Lower leg skin (tissue), 4 donors: ENCODE measurements at places on chromosomes 4 and X. TPM values are rescaled to one million over a fixed set of nuclear protein-coding genes. Genes with fewer than 3 reads are reported as not detected.

Gene STAP1
- not detected for total RNA-seq

Gene PNMA6A
- total RNA-seq = 0.08 TPM

Gene SSX3
- not detected for total RNA-seq

Gene TENM3
- total RNA-seq = 0.69 TPM

Gene ARL9
- 0.76 TPM for total RNA-seq

Gene ITIH6
- total RNA-seq = 0.06 TPM

Gene GAGE12E
- not detected for total RNA-seq

Gene ZGRF1
- 2.7 TPM for total RNA-seq

GRCh38 chrX:40298572-40299479 lies 201.1 kb upstream of the BCOR start:
- DNase-seq = no peak

- peak; percentile 69 for DNase-seq
Observed at GRCh38 chrX:13432414-13433297, 112.8 kb upstream of the ATXN3L start.

DNA sequence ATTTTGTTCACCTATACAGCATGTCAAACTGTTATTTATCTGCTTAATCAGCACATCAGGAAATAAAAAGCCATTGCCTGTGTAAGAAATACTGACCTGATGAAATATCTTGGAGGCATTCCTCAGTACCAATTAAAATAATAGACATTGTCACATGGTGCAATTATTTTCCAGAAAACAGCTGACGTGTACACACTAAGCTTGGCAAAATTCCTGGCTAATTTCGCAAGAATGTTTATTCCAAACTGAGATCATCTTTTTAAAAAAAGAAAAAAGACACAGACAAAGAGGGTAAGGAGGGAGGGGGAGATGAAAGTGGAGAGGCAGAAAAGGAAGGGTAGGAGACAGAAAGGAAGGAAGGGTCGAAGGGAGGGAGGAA lies 61.9 kb upstream of the NFKB1 start:
- DNase-seq = peak; percentile 61

DNA sequence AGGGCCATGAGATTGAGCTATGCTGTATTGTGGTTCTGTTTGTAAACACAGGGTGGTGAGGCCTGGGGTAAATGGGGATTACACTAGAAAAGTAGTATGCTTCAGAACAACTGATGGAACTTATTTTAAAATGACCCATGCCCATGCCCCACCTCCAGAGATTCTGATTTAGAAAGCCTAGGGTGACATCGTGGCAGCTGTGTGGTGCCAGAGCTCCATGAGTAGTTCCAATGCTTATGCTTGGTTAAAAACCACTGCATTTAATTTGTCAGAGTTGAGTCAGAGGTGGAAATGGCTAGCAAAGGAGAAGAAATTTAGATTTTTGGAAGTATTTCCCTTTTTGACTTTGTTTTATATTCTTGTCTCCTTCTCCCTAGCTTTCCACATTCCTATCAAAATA lies 63.4 kb upstream of the PDE5A start:
- DNase-seq = no peak

DNA sequence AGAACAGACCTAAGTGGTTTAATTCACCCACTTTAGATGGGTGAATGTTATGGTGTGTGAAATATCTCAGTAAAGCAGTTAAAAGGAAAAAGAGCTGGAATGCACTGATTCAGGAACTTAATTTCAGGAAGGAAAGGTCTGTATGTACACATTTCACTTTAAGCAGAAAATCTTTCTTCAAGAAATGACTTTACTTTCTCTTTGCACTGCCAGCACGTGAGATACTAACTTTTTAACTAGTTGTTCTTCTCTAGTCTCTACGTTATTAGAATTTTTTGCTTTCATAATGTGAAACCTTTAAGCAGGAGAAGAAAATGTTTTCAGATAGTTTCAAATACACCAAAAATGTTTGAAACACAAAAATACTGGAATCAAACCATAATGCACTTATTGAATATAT lies 18.8 kb downstream of the C4orf46 start:
- no peak for DNase-seq

DNA sequence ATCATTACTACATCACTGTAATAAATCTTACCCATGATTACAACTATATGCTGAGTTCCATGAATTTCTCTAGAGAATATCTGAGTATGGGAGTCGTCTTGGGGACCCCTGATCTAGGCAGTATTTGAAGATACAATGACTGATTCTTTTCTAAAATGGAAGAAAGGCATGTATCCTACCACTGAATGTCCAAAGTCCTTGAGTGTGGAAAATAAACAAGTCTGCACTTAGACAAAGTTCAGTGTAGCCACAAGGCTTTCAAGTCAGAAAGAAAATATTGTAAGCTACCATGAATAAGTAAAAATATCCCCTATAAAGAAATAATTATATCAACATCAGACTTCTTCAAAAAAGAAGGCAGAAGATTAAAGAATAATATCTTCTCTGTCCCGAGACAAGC lies 42.4 kb downstream of the ZNF674 start:
- DNase-seq = no peak

GRCh38 chrX:9940421-9940820 lies 26.7 kb upstream of the CLDN34 start:
- DNase-seq = no peak

GRCh38 chrX:20313899-20314298 lies 47.2 kb upstream of the RPS6KA3 start:
- DNase-seq = no peak

DNA sequence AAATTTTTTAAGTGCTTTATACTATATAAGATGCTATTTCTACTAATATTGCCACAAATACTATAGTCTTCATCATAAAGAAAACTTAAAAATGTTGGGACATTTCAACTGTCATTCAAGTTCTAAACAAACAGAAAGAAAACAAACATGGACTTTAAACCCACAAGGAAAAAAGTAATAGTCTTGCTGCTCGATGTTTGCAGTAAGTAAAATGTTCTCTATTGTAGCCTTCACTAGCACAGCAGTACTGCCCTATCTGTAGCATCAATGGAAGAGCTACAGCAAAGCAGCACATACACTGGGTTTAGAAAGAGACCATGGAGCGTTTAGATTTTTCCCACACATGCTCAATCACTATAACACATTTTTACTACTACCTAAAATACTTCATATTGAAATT lies 146.8 kb downstream of the KLHL13 start:
- DNase-seq = no peak

DNA sequence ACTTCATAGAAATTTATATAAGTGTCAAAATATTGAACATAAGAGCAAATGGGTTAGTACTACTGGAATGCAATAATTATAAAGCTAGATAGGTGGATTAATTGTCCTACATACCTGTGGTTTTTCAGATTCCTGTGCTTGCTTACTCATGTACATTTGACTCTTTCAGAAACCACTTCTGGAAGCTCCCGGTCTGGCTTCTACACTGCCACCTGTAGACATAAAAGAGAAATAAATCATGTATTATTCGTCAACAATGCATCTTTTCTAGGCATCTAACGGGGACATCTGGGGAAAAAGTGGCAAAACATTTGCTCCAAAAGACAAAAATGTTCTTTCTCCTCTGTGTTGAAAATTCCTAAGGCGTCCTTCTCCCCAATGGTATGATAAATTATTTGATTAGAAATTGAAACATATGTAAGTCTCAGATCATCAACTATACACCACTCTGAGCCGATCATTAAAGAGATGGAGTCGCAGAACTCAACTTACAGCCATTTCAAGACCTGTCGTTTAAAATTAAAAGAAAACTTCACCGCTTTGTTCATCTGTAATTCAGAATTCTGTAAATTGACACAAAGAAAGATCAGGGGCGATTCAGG lies 648.7 kb upstream of the DIPK2B start:
- DNase-seq = no peak

DNA sequence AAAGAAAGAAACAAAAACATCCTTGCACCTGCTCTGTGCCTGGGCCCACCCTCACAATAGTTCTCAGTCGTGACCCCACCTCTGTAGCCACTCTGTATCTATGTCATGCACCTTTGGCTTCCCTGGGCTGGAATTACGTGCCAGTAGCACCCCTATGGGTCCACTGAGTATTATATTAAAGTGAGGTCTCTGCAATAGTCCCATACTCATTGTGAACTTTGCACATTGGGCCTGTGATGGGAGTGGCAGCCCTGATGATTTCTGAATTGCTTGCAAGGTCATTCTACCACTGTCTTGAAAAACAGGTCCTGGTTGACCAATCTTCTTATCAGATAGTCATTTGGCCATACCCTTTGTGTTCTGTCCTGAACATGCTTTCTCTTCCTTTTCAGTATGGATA lies 1012.1 kb downstream of the RAB28 start:
- DNase-seq = no peak

DNA sequence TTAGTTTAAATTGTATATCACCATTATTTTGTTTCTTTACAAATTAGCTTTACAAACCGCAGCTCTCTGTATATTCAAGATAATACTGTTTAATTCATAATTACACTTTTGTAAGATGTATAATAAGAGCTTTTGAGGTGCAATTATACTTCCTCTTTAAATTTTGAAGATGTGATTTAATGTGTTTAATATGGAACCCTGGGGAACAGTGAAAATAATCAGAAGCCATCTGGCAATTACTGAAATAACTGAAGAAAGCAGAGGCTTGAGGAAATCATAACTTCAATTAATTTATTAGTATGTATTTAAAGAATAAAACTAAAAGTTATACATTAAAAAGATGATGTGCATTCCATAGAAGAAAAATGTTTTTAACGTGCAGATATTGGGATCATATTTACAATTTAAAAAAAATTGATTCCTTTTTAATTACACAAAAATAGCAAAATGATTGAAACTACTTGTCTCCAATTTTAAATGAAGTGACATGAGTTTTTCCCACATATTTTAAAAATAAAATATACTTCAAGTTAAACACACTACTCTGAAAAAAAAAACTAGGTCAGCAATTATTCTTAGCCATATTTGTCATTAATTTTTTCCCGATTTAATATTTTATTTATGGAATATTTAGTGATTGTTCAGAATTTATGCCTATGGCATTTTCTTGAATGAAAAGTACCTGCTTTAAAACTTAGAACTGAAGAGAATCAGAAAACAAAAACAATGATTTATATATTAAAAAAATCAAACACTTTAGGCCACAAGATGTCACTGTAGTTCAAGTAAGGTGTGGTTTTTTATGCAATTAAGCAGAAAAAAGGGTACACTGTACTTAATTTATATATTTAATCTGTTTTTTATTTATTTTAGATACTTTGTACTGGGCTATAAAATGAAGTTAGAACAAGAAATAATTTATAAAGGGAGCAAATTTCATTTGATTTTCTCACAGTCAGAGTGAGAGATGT lies 942.7 kb upstream of the NDST4 start:
- no peak for DNase-seq
